BJ (cell line): ENCODE measurements at places on chromosomes 2 and 18.

DNA sequence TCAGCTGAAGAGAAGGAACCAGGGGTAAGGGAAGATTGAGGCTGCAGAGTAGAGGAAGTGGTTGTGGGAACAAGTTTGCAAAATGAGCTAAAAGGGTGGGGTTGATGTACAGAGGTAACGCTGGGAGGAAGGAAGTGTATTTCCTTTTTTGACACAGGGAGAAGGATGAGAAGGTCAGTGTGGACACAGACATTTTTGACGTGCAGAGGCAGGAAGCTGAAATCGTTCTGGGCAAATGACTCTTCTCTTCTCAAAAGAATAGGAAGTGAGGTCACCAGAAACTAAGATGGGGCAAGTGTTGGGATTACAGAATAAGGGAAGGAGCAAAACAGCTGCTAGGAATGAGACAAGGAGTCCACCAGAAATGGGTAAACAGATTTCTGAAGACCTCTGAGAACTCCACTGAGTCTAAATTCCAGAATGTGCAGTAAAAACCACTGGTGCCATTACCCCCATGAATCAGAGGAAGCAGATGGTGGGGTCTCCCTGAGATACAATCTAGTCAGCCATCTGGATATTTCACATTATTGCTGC is 20.0 kb upstream of the RNF149 start:
- no peak for DNase-seq

- DNase-seq, result no peak
These were observed 593.1 kb downstream of the RNF144A start for GRCh38 chr2:7510353-7510752.

DNA sequence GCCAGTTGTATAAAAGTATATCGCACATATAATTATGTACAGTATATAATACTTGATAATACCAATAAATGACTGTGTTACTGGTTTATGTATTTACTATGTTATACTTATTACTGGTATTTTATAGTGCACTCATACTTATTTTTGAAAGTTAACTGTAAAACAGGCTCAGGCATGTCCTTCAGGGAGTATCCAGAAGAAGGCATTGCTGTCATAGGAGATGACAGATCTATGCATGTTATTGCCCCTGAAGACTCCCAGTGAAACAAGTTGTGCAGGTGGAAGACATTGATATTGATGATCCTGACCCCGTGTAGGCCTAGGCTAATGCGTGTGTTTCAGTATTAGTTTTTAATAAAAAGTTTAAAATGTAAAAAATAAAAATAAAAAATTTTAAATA is 20.3 kb upstream of the ASXL3 start:
- no peak for DNase-seq

- DNase-seq, result no peak
These were observed 99.7 kb upstream of the RFX8 start for GRCh38 chr2:101574622-101575021.

- no peak for DNase-seq
These were observed 87.8 kb upstream of the THOC1 start for GRCh38 chr18:355678-356077.
